Stimulated activated CD8-positive, alpha-beta memory T cell treated with anti-CD3 and anti-CD28 coated beads, Interleukin-15, amount 100 ng/mL, for 48 hours (primary cell): ENCODE measurements at places on chromosomes 6 and 20.

GRCh38 chr6:16432075-16433032 is 194.0 kb downstream of the GMPR start:
- DNase-seq, result no peak

DNA sequence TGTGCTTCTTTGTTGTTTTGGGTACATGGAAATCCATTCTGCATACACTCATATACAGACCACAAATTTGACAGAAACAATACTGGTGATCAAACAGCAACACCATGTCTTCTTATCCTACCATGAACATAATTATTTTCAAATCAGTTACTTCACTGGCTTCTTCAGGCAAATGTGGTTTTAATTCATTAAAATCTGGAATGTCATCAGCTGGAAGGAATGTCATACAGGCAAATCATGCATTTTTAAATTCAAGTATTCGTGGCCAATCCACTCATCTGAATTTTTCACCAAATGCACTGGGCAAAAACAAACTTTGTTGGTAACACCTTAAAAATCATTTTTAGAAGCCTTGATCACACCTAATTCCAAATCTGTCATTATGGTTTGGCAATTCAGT is 59.3 kb downstream of the KIF6 start:
- no peak for DNase-seq

GRCh38 chr6:17015551-17016381 is 86.1 kb upstream of the STMND1 start:
- DNase-seq, result peak; percentile 8

- no peak for DNase-seq
These were observed 699.0 kb downstream of the KHDRBS2 start for GRCh38 chr6:61586934-61587537.

DNA sequence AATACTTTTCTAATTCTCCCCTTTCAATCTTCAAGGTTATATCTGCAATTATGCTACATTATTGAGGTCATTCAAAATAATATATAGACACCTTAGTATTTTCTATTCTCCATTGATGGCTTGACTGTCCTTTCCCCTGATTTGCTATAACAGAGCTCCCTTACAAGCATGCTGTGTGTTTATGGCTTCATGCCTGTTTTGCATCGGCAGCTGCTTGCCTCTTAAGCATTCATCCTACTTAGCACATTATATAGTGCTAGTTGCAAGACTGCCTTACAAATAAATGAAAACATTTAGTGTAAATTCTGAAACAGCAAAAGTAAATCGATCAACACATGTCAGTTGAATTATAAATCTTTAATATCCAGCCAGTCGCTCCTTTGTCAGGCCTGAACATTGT is 476.2 kb upstream of the POU3F2 start:
- DNase-seq, result no peak

GRCh38 chr6:130604841-130605399 is 222.3 kb upstream of the SMLR1 start:
- DNase-seq, result no peak

DNA sequence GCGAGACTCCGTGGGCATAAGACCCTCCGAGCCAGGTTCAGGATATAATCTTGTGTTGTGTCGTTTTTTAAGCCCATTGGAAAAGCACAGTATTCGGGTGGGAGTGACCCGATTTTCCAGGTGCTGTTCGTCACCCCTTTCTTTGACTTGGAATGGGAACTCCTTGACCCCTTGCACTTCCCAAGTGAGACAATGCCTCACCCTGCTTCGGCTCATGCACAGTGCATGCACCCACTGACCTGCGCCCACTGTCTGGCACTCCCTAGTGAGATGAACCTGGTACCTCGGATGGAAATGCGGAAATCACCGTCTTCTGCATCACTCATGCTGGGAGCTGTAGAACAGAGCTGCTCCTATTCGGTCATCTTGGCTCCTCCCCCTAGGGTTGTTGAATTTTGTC is 307.7 kb upstream of the DEFB115 start:
- no peak for DNase-seq

- DNase-seq, result no peak
These were observed 82.9 kb downstream of the PDE10A start for GRCh38 chr6:165580136-165580535.

DNA sequence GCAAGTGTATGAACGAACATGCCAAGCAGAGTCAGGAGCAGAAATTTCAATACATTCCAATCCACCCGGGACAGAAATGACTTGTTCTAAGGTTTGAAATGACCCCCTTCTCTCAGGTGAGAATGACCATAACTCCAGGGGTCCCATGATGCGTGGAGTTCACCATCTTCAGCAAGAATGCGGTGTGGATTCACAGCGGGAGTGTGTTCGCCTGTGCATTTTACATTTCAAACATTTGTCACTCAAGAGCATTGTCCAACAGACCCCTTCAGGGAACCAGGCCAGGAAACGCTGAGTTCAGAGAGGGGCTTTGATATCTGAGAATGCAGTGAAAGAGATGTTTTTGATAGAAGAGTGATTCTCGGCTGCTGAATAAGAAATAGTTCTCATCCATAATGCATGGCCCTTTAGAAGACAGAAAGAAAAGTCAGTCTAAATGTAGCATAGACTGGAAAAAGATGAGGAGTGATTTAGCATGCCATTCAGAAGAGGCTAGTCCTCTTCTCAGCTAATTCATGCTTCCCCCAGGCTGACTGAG is 200.3 kb upstream of the KCNG1 start:
- DNase-seq, result no peak

DNA sequence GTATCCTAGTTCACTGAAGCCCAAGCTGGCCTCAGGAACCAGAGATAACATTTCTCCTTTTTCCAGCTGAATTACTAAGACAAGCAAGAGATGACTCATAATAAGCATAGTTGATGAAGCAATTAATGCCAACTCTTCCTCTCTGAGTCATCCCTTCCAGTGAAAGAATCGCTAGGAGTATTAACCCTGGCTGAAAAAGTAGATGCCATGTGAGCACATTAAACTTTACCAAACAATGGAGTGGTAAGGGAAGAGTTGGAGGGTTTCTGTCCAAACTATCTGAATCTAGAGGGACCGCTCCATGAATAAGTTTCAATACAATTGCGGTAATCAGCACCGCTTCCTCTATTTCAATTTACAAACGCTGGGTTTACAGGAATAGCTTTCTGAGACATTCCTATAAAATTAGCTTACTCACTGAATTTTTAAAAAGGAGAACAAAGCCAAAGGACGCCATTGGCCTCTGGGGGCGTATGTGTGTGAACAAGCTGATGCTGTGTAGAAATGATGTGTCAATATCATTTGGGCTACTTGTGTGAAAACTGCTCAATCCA is 48.3 kb downstream of the ATXN1 start:
- no peak for DNase-seq

GRCh38 chr6:51570168-51570921 is 517.1 kb downstream of the PKHD1 start:
- no peak for DNase-seq

DNA sequence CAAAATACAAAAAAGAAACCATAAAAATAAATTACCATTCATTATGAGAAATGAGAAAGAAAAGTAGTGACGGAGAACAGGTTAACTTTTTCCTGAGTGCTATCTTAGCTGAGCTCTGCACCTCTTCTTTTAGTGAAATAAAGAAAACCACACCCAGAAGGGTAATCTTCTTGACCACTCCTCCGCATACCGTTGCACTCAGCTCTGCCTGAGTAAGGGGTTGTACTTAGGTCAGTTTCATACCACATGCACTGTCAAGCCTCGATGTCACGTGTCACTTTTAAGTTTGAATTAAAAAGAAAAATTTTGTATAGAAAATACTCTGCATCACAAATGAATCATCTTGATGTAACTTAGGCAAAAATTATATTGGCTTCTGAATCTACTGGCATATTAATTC is 2.8 kb downstream of the EZR start:
- DNase-seq, result no peak

DNA sequence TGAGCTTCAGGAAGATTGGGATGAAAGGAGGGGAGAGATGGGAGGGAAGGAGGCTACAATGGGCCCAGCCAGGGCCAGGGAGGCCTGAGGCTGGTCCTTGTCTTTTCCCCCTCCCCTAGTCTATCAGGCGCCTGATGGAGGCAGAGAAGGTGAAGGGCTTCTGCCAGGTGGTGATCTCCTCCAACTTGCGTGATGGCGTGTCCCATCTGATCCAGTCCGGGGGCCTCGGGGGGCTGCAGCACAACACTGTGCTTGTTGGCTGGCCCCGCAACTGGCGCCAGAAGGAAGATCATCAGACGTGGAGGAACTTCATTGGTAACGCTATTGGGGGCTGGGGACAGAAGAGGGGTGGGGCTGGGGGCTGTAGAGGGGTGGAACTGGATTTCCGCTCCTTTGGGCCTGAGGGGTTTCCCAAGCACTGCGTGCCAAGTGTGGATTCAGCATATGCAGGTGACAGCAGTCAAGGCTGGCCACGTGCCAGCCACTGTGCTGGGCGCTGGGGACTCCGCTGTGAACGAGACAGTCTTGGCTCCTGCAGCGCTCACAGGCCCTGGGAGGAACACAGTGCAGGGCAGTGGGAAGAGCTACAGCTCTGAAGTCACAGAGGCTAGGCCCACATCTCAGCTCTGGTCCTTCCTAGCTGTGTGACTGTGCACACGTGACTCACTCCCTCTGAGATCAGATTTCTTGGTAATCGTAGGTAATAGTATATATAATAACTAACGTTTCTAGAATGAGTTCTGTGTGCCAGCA is 22.7 kb downstream of the SLC12A5 start:
- DNase-seq, result no peak

- no peak for DNase-seq
These were observed 1061.8 kb upstream of the CITED2 start for GRCh38 chr6:140436023-140436811.

DNA sequence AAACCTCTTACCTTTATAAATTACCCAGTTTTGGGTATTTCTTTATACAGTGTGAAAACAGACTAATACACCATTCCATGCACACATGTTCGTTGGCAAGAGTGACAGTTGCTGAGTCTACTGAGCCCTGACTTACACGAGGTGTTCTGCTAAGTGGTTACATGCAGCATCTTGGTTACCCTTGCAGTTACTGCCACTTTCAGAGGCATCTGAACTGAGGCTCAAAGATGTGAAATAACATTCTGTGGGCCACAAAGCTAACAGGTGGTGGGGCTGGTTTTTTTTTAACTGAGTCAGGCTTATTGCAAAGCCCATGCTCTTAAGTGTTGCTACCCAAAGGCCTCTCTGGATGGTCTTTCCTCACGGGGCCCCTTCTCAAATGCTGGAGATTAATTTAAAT is 54.4 kb upstream of the GTSF1L start:
- DNase-seq, result no peak

DNA sequence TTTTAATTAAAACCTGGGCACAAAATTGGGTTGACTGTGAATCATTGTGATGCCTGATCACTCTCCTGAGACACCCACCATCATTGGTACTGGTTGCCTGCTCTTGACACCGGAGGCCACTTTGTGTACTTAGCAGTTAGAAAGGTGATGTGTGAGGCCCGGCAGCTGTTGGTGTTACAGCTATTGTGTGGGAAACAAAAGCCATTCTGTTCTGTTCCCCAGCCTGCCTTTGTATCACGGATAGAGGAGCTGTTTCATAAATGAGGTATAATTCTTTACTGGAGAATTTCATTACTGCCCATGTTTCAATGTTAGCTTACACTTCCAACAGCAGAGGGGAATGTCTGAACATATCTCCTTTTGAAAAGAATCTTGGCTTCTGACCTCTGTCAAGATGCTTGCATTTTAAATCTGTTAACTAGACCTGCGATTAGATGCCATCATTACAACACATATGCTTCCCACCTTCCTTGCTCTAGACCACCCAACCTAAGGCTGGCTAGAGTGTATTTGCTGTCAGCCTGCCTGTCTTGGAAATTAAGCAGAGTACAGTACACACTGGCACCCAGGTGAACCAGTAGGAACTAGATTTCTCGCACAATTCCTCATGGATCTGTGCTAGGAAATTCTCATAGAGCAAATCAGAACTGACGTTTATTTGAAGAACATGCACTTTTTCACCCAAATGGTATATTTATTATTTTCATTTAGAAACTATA is 142.4 kb upstream of the INSM1 start:
- no peak for DNase-seq

DNA sequence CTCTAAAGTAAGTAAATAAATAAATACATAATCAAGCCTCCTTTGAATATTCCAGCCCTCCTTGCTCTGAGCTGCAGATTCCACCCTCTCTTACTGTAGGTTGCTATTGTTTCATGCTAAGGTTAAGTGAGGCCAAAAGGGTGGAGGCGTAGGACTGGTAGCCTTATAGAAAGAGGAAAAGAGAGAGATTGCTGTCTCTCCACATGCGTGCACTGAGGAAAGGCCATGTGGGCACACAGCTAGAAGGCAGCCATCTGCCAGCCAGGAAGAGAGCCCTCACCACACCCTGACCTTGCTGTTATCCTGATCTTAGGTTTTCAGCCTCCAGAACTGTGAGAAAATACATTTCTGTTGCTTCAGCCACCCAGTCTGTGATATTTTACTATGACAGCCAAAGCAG is 87.4 kb upstream of the SHLD1 start:
- DNase-seq, result no peak

DNA sequence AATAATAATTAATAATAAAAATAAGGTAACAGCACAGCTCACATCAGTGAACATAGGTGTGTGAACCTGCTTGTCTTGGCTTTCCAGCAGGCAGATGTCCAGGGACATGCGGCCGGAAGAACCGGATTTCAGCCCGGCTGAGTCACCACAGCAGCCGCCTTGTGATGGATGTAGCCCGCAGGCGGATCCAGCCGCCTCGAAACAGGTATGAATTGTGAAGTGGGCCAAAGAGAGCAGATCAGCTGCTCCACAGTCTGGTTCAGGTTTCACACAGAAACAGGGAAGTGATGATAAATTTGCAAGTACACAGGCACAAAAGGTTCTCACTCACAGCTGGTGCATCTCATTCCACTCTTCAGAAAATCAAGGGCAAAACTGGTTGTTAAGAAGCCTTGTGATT is 55.1 kb downstream of the ID4 start:
- DNase-seq, result no peak

GRCh38 chr6:21496196-21496595 is 97.4 kb upstream of the SOX4 start:
- DNase-seq, result no peak
